ENCODE measurements at places on chromosomes 3 and 15.

- peak; percentile 75 for DNase-seq
These were observed 132.8 kb upstream of the SLC24A5 start for GRCh38 chr15:47987908-47988532.

DNA sequence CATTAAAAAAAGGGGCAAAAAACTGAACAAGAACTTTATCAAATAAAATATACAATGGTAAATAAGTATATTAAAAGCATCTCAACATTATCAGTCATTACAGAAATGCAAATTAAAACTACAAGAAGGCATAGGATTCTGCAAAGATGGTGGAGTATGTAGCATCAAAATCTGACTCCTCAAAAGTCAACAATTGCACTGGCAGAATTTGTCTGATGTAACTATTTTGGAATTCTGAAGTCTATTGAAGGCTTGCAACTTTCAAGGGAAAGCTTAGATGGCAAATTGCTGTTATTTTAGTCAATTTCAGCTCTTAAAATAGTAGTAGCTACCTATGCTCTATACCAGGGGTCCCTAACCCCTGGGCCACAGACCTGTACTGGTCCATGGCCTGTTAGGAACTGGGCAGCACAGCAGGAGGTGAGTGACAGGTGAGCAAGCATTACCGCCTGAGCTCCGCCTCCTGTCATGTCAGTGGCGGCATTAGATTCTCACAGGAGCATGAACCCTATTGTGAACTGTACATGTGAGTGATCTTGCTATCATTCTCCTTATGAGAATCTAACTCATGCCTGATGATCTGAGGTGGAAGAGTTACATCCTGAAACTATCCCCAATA is 107.6 kb downstream of the TGFBR2 start:
- DNase-seq: peak; percentile 30

GRCh38 chr3:31709005-31709404 is 176.3 kb downstream of the STT3B start:
- no peak for DNase-seq

- peak; percentile 59 for DNase-seq
These were observed 236.1 kb downstream of the RORA start for GRCh38 chr15:60993008-60993407.

GRCh38 chr15:68413363-68414205 is 18.4 kb downstream of the ITGA11 start:
- peak; percentile 50 for DNase-seq

DNA sequence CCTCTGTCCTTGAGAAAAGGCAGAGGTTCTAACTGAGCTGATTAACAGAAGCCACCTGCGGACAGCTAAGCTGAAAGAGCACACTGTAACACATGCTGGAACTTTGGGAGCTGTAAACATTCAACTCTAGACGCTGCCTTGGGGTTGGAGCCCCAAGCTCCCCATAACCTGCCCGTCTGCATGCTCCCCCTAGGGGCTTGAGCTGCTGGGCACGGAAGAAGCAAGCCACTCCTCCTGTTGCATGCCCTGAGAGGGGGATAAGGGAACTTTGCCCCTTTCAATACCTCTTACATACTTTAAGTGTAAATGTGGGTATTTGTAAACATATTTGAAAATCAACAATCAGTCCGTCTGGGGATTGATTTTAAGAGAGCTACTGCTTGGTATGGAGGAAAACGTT is 188.4 kb downstream of the ADAMTSL3 start:
- DNase-seq: no peak

DNA sequence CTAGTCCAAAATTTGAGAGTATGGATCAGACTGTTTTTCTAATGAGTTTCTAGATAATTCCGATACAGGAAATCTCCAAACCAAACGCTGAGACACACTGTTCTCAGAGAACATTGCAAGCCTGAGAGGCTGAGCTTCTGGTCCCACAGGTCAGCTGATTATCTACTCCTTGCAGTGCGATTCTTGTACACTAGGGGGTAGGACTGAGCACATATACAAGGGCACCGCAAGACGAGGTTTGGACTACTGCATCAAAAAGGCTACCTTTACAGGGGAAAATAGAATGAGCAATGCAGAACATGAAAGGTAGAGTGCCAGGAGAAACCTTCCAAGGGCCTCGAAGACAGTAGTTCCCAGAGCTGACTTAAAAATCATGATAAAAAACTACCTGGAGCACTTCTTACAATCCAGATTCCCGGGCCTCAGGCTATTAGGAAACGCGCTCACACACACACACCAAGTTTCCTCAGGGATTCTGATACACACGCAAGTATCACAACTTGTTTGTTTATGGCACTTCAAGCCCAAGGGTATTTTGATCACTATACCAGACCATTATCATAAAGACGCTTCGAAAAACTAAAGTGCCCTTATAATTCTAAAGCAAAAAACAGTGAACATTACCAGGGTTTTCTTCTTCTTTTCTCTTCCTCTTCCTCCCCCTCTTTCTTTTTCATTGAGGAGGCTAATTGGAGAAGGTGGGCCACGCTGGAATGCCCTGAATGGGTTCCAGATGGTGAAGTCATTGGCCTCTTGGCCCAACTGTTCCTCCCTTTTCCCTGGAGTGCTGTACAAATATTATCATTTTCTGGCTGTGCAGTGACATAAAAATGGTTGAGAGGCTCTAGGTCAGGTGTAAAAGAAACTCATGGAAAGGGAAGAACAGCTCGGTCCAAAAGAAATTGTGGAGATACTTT is 61.8 kb downstream of the SLC12A8 start:
- no peak for DNase-seq

- DNase-seq: peak; percentile 88
These were observed 90.1 kb downstream of the FBN1 start for GRCh38 chr15:48555241-48555881.
